ENCODE measurements at places on chromosomes 1 and 21.

DNA sequence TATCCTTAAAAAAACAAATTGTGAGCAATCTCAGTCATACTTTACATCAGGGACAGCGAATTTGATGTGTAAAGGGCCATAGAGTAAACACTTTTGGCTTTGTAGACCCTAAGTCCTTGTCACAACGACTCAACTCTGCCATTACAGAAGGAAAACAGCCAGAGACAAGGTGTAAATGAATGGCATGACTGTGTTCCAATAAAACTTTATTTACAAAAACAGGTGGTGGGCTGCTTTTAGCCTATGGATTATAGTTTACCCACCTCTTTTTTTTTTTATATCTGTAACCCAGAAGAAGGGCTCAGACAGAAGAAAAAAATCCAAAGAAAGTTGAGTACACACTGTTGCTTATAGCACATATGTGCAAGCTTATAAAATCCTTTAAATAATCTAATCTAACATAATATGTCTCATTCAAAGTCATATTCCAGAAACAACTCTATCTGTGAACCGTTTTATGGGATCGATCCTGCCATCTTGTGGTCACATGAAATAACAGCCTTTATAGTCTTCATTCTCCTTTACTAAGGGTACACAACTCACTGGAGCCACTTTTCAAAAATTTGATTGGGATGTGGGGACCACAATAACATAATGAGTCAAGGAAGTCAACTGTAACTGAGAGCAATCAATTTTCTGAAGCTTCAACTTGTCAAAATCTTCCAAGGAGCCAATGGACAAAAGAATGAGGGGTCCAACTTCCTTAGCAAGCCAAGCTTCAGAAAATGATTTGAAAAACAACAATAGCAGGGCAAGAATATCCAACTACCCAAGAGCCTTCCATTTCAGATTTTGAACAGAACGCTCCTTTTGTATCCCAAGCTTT, 142.2 kb upstream of the KRTAP19-8 start:
- no peak for DNase-seq

GRCh38 chr1:46424730-46425129, 30.6 kb downstream of the FAAH start:
- DNase-seq = no peak

GRCh38 chr1:230892018-230892491, 23.7 kb upstream of the C1orf198 start:
- DNase-seq = no peak

DNA sequence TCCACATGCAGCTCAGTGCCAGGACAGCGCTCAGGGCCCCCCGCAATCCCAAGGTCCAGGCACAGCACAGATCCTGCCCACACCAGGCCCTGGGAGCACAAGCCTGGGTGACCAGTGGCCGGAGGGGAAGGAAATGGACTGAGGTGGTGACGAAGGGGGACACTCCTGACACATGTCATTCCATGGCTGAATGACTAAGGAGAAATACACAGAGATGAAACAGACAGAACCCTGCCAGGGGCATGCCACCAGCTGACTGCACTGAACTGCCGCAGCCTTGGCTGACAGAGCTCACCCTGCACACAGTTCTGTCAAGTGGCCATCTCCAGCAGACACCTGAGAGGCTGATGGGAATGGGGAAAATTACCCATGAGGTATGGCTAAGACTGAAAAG, 56.1 kb downstream of the HSF2BP start:
- DNase-seq = no peak

DNA sequence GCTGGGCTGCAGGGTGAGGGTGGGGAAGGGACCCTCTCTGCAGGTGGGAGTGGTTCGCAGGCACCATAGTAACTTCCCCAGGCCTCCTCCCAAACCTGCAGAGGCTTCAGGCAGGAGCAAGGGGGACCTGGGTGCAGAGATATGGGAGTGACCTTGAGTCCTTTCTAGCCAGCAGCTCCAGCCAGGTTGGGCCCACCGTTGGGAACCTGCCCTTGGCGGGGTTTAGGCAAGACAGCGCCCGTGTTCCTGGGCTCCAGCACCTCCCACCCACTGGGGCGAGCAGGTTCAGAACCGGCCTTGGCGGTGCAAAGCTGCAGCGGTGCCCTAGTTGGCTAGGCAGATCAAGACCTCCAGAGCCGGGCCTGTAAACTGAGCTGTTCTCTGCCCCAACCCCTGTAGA, 2.2 kb upstream of the PRDM16 start:
- DNase-seq = no peak

GRCh38 chr1:63693944-63694571, 79.8 kb upstream of the ROR1 start:
- no peak for DNase-seq

DNA sequence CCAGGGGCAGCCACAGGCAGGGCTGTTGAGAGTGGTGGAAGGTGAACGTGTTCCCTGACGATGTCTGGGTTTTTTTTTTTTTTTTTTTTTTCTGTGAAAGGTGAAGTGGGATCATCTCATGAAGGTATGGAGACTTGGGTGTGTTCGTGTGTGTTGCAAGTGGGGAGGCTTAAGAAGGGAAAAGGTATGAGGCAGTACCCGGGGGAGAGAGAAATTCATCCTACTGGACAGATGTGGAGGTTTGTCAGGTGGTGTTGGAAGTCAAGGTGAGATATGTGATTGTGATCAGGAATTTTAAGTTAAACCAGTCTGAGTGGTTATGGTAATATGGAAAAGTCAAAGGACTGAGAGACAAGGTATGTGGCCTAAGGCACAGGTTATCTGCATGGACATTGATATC, 5.3 kb downstream of the C1orf115 start:
- no peak for DNase-seq

DNA sequence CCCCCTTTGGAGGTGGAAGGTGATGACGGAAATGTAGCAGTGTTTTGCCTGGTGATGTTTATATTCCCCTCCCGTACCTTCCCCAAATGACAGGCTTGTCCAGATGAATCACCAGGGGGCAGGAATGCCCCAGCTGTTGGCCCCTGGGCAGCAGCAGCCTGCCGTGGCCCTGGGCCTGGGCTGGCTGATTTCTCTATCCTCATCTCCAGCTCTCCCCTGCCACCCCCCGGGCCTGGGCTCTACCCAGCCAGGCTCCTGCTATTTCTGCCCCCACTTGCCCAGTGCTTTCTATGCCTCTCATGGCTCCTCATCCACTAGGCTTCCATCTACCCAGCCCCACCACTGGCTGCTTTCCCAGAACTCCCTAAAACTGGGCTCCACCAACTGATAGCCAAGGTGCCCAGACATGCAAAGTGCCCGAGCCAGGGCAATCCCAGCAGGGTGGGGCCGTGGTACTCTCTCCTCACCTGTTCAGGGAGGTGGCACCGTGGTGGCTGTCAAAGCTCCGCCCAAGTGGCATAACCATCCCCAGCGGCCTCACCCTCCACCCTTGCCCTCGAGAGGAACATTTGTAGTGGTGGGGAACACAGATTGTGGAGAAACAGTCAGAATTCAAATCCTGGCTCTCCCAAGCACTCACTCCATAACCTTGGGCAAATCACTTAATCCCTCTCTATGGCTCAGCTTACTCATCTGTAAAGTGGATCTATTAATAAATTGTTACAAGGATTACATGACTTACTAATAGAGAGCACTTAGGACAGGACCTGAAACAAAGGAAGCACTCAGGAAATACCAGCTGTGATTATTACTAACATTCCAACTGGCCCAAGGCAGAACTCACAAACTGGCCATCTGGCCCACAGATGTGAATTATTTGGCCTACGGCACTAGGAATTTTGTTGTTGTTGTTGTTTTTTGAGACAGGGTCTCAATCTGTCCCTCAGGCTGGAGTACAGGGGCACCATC, 12.8 kb upstream of the ECE1 start:
- DNase-seq = no peak

DNA sequence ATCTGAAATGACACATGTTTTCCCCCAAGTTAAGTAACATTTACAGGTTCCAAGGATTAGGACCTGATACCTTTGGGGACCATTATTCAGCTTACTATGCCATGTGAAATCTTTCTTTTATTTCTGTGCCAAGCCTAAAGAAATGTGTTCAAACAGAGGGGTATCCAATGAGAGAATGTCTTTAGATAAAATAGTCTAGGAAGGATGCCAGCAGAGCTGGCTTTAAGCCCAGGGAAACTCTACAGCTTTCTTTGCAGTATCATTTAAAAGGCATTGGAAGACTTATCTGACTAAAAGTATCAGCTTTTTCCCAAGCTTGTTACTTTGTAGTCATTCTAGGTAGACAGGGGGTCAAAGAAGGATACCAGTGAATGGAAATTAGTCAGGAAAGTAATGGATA, 860.4 kb downstream of the PLA2G4A start:
- DNase-seq = no peak

DNA sequence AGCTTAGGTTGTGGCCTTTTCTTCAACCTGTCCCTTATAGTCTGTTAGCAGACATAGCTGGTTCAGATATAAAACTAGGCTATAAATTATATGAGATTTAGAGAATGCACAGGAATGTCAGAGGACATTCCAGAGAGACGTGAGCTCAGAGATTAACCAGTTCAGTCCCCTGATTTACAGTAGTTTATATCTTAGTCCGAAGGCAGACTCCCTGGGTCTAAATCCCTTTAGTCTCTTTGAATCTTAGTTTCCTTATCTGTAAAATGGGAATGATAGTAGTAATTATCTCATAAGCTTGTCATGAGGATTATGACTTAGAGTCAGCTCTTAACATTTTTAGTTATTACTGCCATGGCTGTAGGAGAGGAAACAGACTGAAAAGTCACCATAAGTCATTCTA, 45.5 kb upstream of the PLXNA2 start:
- no peak for DNase-seq

DNA sequence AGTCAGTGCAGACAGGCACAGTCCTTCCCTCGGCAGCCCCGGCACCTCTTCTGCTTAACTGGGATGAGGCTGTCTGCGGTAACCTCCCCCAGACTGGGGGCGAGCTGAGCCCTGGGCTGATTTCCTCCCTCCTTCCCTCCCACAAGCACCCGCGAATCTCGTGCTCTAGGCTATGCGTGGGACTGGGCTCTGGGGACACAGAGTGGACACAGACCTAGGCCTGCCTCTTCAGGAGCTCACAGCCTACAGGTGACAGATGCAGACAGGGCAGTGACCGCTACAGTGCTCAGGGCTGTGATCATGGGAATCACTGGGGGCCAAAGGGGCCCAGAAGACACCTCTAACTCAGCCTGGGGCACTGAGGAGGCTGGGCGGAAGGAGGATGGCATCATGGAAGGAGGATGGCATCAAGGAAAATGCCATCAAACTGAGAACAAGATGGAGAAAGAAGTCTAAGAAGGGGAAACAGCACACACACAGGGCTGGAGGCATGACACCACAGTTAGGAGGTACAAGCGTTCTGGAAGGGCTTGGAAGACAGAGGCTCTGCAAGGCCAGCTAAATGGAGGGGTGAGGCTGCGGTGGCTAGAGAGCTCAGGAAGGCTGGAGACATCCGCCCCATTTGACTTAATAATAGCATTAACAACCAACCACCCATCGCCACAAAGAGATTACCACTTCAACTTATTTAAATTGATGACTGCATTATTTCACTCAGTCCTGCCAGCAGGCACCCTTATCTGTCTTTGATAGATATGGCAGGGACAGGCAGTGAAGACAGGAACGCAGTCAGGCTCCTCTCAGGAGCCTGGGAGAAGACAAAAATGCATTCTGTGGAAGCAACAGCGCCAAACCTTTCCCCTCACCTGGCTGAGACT, 4.2 kb downstream of the TTC39A start:
- no peak for DNase-seq

DNA sequence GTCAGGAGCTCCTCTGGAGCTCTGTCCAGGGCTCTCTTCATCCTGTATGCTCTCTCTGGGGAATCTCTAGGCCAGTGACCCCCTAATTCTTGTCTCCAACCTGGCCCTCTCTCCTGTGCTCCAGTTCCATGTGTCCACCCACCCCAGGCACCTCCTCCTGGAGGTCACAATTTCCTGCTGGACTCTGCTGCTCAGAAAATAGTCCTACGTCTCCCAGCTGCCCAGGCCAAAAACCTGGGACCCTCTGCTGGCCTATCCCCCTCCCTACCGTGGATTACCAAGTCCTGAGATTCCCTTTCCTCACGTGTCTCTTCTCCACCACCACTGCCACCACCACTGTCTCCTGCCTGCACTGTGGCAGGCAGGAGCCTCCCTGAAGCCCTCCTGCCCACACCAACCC, 11.7 kb downstream of the NES start:
- no peak for DNase-seq

DNA sequence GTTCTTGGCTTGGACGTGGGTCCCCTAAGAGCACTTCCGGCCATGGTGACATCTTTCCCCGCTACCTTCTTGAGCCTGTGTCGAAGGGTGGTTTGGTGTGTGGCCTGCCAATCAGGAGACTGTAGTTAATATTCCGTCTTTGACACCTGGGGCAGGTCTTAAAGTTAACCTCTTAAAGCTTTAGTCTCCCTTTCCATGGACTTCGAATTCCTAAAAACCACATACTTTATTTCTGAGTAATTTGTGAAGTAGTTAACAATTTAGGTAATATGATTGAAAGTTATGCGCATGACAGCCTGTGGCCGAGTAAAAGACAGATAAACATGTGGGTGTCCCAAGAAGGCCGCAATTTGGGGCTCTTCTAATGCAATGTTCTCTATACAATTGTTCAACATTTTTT, 10.2 kb upstream of the RAB29 start:
- DNase-seq = no peak

DNA sequence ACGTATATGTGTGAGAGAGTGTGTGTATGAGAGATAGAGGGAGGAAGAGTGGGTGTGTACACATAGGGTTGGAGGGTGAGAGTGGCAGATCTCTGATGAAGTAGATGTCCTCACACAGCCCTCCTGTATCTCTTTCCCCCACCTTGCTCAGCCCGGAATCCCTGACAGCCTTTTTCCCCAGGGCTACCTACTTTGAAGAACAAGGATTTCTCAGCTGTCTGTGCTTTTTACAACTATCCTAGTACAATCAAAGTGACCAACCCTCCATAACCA, 29.1 kb upstream of the CADM3 start:
- no peak for DNase-seq

DNA sequence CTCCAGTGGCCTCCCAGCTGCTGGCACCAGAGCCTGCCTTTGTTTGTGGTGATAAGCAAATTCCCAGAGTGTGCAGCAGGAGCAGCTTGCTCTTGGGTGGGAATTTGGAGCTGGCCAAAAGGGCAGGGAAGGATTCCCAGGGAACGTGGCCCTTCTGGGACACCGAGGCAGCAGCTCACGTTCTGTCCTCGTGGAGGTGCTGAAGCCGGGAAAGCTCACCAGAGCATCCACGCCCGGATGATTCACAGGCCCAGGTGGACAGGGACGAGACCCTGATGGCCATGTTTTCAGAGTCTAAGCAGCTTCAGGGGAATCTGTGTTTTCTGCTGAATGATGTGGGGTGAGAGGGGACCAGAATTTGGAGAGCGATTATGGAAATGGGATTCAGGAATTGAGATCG, 19.1 kb upstream of the KLHDC7A start:
- no peak for DNase-seq

GRCh38 chr1:48692235-48692634, 84.5 kb downstream of the BEND5 start:
- no peak for DNase-seq

GRCh38 chr1:207021139-207021861, 11.3 kb downstream of the C1orf116 start:
- DNase-seq = no peak

- DNase-seq = peak; percentile 24
Observed at GRCh38 chr21:38806153-38806941, 618 bp downstream of the ETS2 start.

All from central memory CD4-positive, alpha-beta T cell (primary cell).